CD4-positive, alpha-beta T cell treated with Interleukin-12 subunit alpha and Interleukin-12 subunit beta, for 1 hour (primary cell): ENCODE measurements at places on chromosomes 6 and 20.

- no peak for DNase-seq
Measured at GRCh38 chr20:38024496-38024895, 8.8 kb downstream of the TTI1 start.

DNA sequence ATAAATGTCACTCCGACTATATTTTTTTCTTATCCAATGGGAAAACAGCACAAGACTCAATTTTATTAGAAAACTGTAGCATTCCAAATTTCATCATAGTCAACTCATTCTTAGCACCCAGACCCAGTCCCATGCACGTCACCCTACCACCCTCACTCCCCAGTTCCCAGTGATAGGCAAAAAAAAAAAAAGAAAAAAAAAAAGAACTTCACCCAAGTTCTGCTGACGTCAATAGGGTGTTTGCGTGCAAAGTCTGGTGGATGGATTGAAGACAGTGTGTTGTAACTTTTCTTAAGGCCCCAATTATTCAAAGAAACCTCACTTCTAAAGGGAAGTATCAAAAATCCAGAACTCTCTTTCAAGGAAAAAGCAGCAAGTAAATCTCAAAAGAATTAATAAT, 213.9 kb upstream of the PRDM1 start:
- DNase-seq: no peak

DNA sequence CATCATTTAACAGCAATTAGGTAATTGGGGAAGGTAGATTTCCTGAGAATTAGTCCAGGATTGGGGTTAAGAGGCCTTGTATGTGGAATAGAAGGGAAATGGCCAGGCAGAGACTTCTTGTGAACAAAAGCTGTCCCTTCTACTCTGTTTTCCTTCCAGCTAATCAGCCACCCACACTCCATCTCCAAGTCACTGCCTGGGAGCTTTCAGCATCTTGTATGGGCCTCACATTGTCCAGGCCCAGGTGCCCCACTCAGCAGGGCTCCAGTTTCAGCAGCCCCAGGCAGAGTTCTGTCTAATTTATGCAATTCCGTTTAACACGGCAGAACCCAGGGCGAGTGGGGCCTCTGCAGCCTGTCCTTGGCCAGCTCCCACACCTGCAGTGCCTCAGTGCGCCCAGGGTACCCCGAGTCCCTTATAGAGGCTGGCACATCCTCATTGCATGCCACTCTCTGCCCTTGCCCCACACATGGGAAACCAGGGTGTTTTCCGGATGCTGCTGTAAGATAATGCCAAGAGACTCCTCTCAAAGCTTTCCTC, 113.0 kb downstream of the EDN3 start:
- DNase-seq: no peak

DNA sequence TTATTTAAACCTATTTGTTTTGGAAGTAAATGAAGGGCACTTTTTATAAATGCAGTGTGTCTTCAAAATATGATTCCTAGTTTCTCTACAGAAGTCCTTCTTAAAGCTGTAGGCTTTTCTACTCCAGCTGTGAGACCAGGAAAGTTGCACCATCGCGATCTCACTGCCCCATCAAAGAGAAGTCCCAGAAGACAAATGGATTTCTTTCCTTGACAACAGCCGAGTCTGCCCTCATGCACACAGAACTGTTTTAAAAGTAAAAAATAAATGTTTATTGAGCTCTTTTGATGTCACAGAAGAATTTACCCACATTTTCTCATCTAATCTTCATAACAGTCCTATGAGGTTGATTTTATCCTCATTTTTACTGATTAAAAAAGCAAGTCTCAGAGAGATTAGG, 324.4 kb upstream of the NT5E start:
- no peak for DNase-seq

DNA sequence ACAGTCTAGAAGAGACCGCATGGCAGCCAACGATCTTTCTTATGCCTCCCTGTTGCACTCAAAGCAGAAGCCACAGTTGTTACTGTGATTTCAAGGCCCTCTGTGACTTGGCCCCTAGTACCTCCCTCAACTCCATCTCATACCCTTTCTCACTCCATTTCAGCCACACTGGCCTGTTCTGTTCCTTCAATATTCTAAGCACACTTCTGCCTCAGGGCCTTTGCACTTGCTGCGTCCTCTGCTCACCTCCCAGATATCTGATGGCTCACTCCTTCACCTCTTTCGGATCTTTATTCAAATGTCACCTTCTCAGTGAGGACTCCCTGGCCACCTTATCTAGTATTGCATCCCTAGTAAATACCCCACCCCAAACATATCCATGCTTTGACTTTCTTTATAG, 29.4 kb upstream of the CCN6 start:
- DNase-seq: no peak

- DNase-seq: no peak
Measured at GRCh38 chr6:2780102-2780737, 15.0 kb downstream of the WRNIP1 start.

DNA sequence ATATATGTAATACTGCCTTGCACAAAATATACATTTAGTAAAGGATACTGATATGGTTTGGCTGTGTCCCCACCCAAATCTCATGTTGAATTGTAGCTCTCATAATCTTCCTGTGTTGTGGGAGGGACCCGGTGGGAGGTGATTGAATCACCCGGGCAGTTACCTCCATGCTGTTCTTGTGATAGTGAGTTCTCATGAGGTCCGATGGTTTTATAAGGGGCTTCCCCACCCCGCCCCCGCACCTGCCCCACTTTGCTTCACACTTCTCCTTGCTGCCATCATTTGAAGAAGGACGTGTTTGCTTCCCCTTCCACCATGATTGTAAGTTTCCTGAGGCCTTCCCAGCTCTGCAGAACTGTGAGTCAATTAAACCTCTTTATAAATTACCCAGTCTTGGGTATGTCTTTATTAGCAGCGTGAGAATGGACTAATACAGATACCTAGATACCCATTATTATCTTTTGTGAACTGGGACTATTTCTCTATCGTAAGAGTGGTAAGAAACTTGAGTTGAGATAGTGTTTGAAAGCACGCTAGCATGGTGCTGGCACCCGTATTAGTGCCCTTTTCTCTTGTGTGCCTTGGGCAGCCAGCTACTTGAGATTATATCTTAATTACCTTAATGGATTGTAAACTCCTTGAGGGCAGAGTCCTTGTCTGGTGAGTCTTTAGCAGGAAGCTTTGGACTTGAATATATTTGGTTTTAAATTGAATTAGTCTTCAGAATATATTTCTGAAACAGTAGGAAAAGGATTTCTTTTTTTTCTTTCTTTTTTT, 25.6 kb downstream of the TOP1 start:
- no peak for DNase-seq

DNA sequence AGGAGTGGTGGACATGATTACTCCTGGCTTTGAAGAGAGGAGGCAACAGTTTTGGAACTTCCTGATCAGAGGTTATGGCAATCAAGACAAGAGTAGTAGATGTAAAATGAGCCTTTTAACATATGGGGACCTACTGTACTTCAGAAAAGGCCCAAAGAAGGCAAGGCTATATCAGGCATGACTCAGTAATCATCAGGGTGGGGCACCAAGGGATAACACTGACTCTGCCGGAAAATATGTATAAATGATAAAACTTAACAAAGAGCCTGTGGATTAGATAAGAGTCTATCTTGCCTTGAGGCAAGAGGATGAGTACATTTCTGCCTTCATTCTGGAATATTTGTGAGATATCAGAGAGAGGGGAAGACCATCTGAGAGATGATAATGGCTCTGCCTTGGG, 1389.9 kb upstream of the MAP3K7 start:
- DNase-seq: no peak

DNA sequence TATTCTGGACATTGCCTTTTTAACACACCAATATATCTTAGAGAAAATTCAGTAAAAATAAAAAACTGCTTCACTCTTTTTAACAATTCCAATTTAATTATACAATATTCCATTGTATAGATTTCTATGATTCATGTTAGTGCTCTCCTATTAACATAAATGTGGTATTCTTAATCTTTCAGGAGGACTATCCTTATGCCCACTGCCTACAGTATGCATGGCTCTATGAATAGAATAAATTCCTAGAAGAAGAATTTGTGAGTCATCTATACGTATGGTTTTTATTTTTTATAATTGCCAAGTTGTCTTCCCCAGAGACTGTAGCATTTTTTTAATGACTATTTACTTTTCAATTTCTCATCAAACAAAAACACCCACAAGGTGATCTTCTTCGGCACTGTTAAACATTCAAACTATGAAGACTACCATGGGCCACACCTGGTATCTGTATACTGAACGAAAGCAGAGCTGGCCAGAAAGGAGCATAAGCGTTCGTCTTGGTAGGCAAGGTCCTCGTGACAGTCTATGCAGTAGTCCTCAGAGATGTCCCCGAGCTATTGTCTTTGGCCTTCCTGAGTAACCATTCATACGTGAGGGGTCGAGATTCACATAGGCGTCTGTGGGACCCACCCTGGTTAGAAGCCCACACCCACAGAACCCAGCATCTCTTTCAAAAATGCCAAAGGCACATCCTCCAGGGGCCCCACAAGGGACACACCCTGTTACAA, 74.6 kb downstream of the KIF16B start:
- DNase-seq: no peak

GRCh38 chr20:23302801-23303200, 47.8 kb upstream of the NXT1 start:
- no peak for DNase-seq

GRCh38 chr6:132993738-132994137, 179.4 kb downstream of the RPS12 start:
- no peak for DNase-seq

DNA sequence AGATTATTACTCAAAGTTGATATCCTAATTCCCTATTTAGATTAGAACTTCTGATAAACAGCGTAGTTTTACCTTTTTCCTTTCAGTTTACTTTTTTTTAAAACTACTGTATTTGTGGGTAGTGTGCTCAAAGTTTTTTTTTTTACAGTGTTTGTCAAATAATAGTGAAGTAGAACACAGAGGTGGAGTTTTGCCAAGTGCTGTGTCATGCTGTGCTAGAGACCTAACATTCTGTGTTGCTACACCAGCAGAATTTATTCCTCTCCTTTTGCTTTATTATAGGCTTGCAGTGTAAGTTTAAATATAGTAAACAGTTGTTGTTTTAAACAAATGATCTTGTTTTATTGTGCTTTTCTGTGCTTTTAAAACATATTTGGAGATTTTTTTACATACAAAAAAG, 125.4 kb downstream of the HIVEP1 start:
- no peak for DNase-seq
